ENCODE measurements at places on chromosomes 12 and 14. TPM values are rescaled to one million over a fixed set of nuclear protein-coding genes. Genes with fewer than 3 reads are reported as not detected.

The BMP4 gene
- total RNA-seq: 34.1 TPM

GRCh38 chr14:23881282-23881681, 72.3 kb upstream of the DHRS4 start:
- no peak for ATAC-seq

DNA sequence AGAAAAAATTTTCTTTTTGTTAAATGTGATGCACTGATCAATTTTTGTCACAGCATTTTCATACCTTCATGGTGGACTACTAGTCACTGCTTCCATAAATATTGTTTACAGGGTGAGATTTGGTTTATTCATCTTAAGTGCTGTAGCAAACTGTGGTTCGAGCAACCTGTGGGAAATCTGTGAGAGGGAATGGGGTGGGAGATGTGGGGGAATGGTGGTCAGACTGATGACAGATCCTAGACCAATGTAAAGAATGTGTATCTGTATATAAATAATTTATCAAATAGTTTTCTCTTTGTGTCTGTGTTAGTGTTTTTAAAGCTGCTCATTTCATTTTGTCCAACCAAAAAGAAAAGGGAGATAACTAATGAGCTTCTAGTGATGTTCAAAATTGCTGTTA, 26.7 kb downstream of the CSRP2 start:
- ATAC-seq: no peak

GRCh38 chr12:93302331-93303229, 75.1 kb upstream of the NUDT4 start:
- ATAC-seq: peak; percentile 87

DNA sequence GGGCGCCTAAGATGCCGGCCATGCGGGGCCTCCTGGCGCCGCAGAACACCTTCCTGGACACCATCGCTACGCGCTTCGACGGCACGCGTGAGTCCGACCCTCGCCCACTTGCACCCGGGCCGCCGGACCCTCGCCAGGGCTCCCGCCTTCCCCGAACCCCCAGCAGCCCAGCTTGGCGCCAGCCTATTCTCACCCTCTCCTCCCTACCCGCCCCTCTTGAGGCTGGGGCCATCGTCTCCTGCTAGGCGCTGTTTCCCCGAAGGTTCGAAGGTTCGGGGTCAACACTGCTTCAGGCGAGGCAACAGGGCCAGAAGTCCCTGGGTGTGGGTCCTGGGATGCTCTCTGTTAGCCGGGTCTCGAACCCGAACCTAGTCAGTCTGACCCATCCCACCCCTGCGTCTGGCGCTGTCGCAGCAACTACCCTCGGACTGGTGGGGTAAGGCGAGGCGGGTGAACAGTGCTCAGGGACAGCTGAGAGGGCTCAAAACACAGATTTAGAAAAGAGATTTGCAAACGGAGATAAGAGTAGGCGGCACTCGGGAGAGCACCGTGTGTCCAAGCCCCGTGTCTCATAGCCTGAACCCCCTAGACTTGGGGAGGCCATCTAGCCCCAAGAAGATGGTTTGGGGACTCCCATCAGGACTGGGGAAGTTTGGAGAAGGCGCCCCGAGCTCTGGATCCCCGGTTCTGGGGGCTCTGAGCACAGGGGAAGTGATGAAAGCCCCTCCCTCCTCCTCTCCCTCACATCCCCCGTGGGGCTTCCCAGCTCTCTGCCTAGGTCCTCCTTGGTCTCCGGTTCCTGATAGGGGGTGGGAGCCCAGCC, 787 bp downstream of the KCNH3 start:
- no peak for ATAC-seq

- no peak for ATAC-seq
Measured at GRCh38 chr12:65501093-65501621, 222.7 kb downstream of the MSRB3 start.

- no peak for ATAC-seq
Measured at GRCh38 chr12:26737487-26738030, 95.4 kb downstream of the ITPR2 start.

DNA sequence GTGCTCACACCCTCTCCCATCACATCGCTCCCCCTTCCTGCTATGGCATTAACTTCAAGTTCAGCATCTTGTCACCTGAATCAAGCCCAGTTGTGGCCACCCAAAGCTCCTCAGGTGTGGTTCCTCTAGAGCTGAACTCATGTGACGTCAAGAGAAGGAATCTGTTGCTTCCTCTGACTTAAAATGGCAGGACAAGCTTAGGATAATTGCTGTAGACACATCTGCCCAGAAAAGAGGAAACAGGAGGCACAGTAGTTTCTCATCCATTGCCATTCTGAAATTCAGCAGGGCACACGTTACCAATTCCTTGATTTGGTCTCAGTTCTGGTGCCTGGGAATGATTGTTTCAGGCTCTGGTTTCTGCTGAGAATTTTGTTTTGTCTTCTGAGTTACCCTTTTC, 52.1 kb downstream of the RCOR1 start:
- ATAC-seq: no peak
